ENCODE measurements at places on chromosomes 5 and 9. TPM values are rescaled to one million over a fixed set of nuclear protein-coding genes. Genes with fewer than 3 reads are reported as not detected.

- no peak for DNase-seq
These were observed 157.1 kb downstream of the ATP10B start for GRCh38 chr5:160694896-160695295.

DNA sequence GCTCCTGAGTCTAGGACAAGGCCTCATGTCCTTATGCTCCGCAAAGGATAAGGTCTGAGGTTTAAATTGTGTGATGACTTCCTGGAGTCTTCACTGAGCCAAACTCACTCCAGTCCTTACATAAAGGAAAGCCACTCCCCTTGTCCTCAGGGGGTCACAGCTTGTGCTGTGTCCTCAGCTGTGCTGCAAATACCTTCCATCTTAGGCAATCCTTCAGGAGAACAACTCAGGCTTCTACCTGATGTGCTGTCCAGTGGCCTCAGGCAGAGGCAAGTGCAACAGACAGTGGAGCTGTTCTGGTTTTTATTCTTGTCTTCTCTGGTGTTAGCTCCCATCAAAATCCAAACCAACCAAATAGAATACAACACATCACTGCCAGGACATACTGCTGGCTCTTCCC, 151.5 kb downstream of the TAF11L14 start:
- no peak for DNase-seq

DNA sequence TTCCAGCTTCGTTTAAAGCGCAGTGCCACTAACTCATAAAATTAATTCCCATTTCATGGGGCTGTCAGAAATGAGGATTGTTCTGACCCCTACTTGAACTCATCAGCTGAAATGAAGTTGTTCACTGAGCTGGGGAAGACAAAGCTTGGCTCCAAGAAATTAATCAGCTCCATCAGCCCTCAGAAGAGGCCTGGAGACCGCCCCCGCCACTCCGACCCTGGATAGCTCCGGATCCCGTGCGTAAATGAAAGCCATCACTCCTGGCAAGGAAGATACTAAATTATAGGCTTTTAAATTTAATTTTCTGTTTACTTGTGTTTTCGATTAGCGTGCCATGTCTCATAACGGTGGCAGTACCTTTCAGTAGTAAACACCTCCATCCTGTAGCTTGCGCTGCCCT, 142.8 kb upstream of the IRX2 start:
- no peak for DNase-seq

Gene MLANA
- not detected for total RNA-seq

- DNase-seq = no peak
These were observed 155.6 kb upstream of the VLDLR start for GRCh38 chr9:2465921-2466460.

GRCh38 chr9:69344459-69344858, 19.4 kb downstream of the ENTREP1 start:
- DNase-seq = no peak

DNA sequence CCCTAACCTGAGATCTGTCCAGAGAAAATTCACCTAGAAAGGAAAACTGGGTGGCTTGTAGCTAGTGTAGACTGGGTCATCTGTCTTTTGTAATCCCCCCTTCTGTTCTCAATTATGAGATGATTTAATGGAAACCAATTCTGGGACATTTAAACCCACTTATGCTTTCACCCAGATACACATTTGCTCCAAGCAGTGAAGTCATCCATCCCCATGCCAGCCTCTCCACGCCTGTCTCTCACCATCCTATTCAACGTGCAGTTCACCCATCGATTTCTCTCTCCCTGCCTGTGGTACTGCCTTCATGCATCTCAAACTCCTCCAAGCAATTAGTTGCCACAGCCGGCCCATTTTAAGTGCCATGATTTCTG, 1.8 kb downstream of the PHF19 start:
- DNase-seq = no peak

- no peak for DNase-seq
These were observed 73.8 kb upstream of the SLIT3 start for GRCh38 chr5:169374761-169375160.

DNA sequence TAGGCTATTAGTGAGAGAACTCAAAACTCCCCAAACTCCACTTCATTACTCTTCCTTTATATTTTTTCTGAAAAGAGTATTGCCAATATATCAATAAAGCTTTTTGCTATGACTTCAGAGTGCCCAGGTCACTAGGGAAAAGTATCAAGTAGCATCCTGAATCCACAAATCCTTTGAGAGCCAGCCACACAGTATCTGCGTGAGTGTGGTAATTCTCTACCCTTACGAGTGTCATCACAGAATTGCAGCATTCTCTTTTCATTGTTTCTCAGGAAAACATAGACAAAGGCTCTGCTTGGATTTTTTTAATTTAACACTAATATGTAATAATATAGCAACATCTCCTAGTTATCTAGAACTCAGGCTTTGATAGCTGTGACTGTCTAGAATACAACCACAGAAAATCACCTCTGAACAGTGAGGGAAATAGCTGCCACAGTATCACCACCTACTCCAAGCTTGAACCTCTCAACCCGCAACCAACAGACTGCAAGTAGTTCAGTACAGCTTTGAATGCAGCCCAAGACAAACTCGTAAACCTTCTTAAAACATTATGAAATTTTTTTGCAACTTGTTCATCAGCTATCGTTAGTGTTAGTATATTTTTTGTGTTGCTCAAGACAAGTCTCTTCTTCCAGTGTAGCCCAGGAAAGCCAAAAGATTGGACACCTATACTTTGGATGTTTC, 79.3 kb upstream of the CCDC152 start:
- no peak for DNase-seq

DNA sequence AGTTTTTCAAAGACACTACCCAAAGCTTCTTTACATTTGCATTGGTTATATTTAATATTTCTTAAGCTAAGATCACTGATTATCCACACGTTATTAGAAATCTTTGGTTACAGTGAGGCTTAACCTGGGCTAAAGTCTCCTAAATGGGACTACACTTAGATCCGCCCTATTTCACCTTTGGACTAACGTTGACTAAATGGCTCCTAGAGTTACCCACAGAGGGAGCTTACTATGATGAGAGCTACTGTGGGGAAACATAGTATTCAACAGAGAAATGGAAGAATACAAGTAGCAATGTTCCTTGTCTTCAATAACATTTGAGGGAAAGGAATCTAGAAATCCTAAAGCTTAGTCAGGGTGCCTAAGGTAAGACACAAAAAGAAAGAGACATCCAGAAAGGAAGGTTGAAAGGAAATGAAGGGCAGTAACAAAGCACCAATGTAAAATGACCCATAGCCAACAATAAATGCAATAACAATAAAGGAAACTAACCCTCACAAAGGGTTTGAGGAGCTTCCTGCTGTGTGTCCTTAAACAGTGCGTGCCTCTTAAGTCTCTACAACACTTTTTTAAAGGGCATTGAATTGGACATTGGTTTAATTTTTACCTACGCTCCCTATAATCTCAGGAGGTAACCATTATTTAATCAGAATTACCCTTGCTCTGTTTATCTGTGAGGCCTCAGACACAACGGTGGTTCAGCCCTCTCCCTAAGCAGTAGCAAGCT, 217.1 kb downstream of the PJA2 start:
- no peak for DNase-seq

DNA sequence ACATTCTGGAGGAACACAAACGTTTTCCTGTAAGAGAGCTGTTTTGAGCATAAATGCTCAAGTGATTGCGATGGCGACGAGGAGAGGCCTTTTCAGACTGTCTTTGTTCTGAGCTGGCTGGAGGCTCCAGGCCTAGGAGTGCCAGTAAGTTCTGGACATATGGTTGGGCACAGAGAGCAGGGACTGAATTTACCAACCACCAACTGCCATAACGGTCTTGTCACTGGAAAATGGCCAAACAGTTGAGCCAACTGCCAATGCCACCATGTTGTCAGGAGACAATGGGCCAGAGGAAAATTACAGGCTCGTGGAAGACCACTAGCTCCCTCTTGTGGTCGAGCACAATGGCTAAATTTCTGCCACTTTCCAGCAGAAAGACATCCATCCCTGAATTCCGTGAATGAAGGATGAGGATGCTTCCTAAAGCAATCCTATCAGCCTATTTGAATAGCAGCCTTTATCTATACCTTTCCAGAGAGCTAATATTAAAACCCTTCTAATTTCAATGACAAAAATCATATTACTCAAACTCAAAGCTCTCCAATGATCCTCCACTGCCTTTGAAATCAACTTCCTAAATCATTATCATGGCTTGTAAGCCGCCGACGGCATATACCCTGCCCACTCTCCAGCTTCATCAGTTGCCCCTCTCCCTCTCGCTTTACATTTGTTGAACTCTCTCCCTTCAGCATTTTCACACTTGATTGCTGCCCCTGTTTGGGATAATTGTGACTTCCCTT, 66.9 kb upstream of the GLIS3 start:
- DNase-seq = peak; percentile 36

DNA sequence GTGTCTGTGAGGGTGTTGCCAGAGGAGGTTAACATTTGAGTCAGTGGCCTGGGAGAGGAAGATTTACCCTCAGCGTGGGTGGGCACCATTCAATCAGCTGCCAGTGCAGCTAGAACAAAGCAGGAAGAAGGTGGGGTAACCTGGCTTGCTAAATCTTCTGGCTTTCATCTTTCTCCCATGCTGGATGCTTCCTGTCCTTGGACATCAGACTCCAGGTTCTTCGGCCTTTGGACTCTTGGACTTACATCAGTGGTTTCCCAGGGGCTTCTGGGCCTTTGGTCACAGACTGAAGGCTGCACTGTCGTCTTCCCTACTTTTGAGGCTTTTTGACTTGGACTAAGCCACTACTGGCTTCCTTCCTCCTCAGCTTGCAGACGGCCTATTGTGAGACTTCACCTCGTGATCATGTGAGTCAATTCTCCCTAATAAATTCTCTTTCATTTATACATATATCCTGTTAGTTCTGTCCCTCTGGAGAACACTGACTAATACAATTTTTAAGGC, 38.1 kb downstream of the PBX3 start:
- DNase-seq = no peak

Gene IER5L
- total RNA-seq = 33.8 TPM

Gene FCN2
- total RNA-seq = not detected

DNA sequence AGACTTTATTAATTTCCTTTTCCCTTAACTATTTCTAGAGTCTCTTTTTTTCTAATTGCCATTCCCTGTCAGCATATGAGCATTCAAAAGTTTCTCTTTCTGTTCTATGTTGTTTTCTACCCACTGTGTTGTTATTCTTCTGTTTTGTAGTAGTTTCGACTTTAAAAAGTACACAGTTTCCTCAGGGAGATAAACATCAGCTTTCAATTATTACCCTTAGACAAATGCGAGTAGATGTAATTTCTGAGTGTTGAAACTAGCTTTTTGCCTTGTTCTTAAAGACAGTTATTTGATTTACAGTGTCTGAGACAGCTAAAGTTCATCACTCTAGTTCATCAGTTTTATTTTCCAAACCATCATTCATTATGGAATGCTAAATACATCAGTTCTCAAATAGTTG, 19.5 kb downstream of the MTREX start:
- no peak for DNase-seq
